ENCODE measurements at places on chromosomes 1 and 21. TPM values are rescaled to one million over a fixed set of nuclear protein-coding genes. Genes with fewer than 3 reads are reported as not detected.

- no peak for DNase-seq
These were observed 442 bp upstream of the RUSC1 start for GRCh38 chr1:155320252-155320651.

GRCh38 chr1:209823143-209824041 is 4.4 kb upstream of the UTP25 start:
- no peak for DNase-seq

DNA sequence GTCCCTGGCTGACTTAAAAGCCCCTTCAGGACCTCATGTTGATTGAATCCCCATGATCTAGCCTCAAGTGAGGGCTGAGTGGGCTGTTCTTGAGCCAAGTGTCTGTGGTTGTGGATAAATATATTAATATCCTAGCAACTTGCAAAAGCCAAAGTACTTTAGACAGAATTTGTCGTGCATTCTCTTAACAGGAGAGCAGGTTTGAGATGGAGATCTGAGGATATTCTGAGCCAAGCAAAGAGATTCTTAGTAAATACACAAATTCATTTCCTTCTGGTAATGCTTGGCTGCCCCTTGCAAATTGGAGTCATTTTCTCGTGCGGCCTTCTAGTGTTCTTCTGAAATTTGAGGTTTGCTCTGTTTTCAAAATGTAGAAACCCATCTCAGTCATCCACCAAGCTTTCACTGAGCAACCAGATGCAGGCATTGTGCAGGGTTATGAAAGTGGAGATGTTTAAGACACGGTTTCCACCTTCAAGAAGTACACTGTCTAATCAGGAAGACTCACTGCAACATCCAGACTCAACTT is 242.1 kb upstream of the JUN start:
- no peak for DNase-seq

- no peak for DNase-seq
These were observed 33.2 kb downstream of the NHLH2 start for GRCh38 chr1:115807723-115808122.

DNA sequence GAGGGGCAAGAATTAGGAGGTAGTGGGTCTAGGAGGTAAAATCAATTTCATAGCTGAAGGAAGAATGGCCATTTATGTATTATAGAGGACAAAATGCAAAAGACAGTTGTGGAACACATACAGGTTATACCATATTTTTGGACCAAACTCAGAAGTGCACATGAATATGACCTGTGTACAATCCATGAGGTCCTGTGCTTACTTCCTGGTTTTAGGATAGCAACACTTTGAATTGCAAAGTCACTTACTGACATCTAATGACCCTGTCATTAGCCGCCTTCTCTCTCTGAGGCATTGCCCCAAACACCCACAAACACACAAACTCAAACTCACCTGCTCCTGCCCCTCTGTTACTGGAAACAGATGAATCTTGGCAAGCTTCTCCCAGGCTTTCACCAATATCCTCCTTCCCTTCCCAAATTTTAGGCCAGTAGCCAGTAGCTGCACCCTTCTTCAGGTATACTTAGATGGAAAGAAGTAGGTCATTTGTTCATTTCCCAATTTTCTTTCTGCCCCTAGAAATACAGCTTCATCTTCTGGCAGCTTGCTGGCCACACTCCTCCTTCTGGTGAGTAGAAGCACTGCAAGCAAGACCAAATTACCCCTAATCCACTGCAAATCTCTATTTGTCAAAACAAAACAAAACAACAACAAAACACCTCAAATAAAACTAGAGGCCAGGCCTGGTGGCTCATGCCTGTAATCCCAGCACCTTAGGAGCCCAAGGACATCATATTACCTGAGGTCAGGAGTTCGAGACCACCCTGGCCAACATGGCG is 13.7 kb upstream of the RPL5 start:
- DNase-seq, result no peak

DNA sequence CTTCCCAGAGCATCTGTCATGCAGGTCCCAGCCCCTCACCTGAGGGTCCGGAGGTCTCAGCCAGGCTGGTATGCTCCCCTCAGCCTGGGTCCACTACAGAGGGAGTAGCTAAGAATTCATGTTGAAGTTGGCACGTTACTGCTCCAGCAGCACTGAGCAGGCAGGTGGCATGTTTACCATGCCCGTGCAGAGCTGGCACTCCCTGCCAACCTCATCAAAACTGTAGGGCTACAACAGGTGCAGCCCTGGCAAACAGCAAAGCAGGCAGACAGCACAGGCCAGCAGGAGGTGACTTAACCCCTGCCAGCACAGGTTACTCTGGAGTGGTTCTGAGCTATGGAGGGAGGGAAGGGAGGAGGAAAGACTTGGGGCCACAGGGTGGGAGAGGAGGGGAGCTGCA is 46.4 kb downstream of the NUAK2 start:
- no peak for DNase-seq

GRCh38 chr1:60065199-60065598 is 8.4 kb downstream of the C1orf87 start:
- DNase-seq, result no peak

GRCh38 chr1:19864570-19865160 is 17.5 kb upstream of the OTUD3 start:
- DNase-seq, result no peak

DNA sequence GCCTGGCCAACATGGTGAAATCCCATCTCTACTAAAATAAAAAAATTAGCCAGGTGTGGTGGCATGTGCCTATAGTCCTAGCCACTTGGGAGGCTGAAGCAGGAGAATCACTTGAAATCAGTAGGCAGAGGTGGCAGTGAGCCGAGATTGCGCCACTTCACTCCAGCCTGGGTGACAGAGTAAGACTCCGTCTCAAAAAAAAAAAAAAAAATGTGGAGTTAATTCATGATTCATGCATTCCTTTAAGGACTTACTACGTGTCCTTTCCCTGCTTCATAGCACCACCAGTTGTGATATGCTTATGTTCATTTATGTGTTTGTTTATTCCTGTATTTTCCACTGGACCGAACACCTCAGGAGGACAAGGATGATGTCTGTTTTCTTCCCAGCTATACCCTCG is 12.7 kb upstream of the PRELP start:
- no peak for DNase-seq

GRCh38 chr1:71561729-71562128 is 480.9 kb upstream of the ZRANB2 start:
- DNase-seq, result no peak

DNA sequence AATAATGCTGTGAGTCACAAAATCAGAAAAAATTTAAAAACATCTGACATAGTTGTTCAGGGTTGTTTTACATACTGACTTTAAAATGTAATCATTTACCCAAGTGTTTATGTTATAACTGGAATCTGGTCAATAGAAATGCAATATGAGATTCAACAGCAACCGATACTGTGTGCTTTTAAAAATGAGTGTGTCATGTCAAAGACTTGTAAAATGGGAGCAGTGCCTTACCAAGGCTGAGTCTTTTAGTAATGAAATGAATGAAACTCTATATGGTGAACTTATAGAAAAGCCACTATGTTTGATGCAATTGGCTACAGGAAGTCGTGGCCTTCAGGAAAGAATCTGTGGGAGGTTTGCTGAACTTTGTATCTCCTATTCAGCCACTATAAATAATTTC is 570.2 kb downstream of the DPYD start:
- no peak for DNase-seq

- DNase-seq, result no peak
These were observed 20.7 kb upstream of the KIF1B start for GRCh38 chr1:10189659-10190058.

DNA sequence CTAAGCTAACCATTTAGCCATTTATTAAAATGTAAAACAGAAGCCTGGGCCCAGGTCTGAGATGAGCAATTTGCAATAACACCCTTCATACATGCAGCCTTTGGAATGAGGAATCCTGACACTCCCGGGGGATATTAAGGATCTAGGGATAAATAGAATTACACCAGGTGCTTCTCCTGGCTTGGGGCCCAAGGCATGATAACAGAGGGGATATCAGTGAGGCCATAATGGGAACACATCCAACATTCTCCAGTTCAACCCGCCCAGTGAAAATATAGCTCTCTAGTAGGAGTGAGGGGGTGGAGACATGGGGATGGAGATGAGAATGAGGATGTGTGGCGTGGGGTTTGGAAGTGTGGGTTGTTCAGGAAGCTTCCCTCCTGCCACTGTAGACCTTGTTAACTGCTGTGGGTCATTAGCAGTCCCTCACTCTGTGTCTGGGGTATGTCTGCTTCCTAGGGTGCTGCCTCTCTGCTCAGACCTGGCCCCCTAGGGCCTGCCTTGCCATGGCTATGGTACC is 57.9 kb upstream of the KANK4 start:
- DNase-seq, result no peak

- no peak for DNase-seq
These were observed 516.9 kb downstream of the BRINP3 start for GRCh38 chr1:189960769-189961168.

DNA sequence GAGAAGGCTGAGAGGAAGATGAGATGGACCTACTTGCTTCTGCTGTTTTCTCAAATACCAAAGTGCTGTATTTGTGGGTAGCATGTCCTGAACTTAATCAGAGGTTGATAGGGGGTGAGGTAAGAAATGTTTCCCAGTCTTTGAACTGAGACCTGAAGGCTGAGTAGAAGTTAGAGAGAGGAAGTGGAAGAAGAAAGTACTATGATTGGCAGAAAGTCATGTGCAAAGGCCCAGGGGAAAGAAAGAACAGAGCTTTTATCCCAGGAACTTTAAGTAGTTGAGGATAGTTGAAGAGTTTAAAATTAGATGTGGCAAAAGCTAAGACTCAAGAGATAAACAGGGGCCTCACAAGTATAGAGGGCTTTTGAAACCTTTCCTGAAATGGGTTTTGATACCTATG is 15.5 kb upstream of the LIN9 start:
- DNase-seq, result no peak

DNA sequence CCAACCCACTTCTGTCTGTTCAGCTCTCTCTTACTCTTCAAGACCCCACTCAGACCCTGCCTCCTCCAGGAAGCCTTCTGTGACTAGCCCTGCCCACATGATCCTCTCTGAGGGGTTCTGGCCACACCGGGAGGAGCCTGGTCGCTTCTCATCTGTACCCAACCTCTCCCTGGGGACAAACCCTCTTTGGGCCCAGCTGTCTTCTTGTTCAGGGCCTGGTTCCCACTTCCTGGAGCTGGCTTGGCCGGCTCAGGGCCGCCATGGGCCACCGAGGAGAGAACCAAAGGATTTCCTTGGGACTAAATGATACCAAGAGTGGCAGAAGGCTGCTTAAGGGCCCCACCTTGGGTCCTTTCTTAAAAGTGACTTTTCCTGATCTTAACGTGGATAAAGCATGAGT is 124.7 kb upstream of the ZBTB40 start:
- no peak for DNase-seq

DNA sequence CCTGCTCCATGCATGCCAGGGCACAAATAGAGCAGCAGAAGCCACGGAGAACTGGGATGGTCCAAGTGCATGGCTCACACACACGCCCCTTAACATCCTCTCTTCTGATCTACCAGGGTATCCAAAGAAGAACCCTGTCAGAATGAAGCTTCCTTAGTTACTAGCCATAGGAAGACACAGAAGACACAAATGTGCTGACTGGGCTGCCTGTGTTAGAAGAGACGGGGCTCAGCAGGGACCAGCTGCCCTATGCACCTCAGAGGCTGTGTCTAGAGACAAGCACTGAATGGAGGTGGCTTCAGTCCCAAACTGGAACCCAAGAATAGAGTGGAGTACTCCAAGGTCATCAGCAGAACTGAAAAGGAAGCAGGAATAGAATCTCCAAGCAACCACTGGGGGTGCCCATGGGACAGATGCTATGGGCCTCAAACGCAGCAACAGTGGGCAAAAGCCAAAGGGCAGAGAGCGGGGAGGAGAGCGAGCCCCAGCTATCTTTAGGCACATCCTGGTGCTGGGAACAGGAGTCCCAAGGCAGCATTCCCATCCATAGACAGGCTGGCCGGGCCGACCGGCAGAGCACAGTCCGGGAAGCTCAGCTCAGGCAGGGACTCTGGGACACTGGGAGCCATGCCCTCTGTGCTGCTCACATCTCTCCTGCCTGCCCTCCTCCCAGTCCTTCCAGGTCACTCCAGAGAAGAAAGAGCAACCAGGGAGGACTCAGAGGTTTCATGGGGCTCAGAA is 9.5 kb downstream of the SLC6A9 start:
- DNase-seq, result no peak

GRCh38 chr1:160083968-160084770 is 2.8 kb downstream of the KCNJ9 start:
- DNase-seq, result peak; percentile 62

DNA sequence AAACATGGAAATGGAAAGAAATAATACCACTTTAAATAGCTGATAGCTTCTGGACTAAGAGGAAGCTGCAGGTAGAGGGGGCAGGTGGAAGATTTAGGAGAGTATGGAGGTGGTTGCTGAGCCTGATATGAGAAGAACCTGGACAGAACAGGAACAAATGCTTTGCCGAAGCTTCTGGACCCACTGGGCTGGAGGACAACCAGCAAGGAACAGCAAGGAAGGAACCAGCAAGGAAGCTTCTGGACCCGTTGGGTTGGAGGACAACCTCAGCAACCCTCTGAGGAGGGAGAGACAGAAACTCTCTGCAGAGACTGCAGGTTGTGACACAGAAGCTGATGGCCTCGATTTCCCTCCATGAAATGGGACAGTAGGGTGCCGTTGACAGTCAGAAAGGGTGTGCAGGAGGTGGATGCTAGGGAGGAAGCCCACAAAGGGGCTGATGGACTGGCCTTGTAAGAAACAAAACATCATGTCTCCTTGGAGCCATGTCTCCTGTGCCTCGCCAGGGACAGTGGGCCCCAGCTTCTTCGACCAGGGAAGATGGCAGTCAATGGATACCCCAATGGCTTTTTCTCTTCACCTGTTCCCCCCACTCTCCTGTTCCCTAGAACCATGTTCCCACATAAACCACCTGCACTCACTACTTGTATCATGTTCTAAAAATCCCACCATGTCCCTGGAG is 8.3 kb upstream of the WNT3A start:
- DNase-seq, result no peak

DNA sequence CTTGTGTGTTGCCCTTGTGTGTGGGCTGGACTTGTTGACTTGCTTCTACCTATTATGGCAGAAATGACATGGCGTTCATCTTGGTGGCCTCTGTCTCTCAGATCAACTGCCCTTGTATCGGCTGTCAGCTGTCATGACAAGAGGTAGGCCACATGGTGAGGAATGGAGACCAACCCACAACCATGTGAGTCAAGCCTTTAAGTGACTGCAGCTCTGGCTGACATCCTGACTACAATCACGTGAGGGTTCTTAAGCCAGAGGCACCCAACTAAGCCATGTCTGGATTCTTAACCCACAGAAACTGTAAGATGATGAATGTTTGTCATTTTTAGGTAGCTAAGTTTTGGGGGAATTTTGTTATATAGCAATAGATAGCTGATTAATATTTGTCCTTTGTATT is 82.1 kb downstream of the KCND3 start:
- DNase-seq, result no peak

DNA sequence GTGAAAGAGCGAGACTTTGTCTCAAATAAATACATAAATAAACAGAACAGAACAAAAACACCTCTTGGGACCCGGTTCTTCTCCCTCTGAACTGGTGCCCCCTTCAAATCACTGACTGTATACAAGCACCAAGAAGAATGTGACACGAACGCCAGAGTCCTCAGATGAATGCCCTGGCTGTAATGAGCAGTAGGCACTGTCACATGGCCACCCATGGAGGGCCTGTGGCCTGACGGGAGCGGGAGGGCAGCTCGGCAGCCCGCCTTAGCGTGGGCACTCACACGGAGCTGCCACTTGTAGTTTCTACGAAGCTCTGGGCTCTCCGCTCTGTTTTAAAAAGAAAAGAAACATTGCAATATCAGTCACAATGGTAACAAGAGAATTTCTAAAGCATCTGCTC is 146.0 kb downstream of the PEX14 start:
- DNase-seq, result no peak

L1TD1 gene
- total RNA-seq, result 0.50 TPM

DUSP12 gene
- total RNA-seq, result 15.0 TPM

OR14K1 gene
- total RNA-seq, result not detected

ZNF648 gene
- 0.80 TPM for total RNA-seq

DIO1 gene
- total RNA-seq, result not detected

MMEL1 gene
- 7.9 TPM for total RNA-seq

FCER1G gene
- 19.3 TPM for total RNA-seq

LRRC53 gene
- total RNA-seq, result not detected
